ENCODE measurements at places on chromosomes 16 and 17.

- DNase-seq = no peak
Measured at GRCh38 chr17:9792181-9792840, 919 bp upstream of the DHRS7C start.

GRCh38 chr17:285751-286422 is 66.7 kb downstream of the RPH3AL start:
- DNase-seq = no peak

DNA sequence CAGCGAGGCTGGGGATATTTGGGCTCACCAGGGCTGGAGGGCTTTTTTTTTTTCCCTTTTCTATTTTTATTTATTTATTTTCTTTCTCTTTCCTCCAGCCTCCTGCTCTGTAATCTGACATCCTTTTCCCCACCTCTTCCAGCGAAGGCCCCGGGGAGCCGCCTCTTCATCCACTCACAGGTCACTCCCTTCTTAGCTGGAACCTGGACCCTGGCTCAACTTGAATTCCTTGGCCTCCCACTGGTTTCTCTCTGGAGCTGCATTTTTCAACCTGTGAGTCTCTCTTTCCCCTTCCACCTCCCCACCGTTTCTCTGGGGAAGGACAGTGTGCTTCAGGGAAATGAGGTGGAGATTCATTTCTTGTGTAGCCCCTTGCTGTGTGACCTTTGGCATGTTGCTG is 82.0 kb downstream of the MRM1 start:
- DNase-seq = no peak

DNA sequence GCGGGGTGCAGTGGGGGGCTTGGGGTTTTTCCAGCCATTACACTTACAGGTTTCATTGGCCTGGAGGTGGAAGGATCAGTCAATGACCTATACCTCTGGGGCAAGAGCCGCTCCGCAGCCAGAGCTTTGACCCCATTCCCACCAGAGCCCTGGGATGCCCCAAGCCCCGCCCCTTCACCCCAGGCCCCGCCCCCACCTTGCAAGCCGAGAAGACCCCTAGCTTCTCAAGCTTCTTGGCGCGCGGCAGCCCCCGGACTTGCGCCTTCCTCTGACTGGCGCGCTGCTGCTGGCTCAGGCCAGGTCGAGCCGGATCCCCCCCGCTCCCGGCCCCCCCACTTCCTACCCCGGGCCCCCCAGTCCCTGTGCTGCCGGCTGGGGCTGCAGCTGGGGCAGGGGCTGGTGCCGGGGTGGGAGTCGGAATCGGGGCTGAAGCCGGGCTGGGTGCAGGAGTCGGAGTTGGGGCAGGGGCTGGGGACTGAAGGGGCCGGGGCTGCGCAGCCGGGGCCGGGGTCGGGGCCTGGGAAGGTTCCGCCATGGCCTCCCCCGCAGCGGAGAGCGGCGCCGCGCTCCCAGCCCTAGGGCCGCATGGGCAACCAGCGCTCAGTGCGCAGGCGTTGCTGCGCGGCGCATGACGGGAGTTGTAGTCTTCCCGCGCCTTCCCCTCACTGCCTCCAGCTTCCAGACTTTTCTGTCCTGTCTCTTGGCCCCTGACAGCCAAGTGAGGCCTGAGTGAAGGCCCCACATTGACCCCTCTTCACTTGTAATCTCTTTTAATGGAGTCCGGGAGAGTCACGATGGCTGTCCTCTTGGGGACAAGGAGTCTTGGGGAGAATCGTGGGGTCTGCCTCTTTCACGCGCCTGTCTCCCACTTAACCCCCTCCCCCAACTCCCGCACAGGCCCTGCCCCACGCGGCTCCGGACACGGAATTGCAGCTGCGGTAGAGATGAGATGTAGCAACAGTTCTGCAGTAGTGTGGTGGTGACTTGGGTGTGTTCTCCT is at the start of gene KAT2A:
Gene KAT2A, minus strand, starts transcription at position 598 of the 1,000 bp plus-strand sequence. Its CDS starts 63 bp downstream, at position 535.
- peak; percentile 49 for DNase-seq

All from fibroblast of skin of left quadriceps (primary cell).